Suppressor macrophage treated with lipopolysaccharide for 1 hour (primary cell): ENCODE measurements at places on chromosomes 11 and 22.

GRCh38 chr11:79412761-79413160 lies 28.1 kb downstream of the TENM4 start:
- DNase-seq: no peak

DNA sequence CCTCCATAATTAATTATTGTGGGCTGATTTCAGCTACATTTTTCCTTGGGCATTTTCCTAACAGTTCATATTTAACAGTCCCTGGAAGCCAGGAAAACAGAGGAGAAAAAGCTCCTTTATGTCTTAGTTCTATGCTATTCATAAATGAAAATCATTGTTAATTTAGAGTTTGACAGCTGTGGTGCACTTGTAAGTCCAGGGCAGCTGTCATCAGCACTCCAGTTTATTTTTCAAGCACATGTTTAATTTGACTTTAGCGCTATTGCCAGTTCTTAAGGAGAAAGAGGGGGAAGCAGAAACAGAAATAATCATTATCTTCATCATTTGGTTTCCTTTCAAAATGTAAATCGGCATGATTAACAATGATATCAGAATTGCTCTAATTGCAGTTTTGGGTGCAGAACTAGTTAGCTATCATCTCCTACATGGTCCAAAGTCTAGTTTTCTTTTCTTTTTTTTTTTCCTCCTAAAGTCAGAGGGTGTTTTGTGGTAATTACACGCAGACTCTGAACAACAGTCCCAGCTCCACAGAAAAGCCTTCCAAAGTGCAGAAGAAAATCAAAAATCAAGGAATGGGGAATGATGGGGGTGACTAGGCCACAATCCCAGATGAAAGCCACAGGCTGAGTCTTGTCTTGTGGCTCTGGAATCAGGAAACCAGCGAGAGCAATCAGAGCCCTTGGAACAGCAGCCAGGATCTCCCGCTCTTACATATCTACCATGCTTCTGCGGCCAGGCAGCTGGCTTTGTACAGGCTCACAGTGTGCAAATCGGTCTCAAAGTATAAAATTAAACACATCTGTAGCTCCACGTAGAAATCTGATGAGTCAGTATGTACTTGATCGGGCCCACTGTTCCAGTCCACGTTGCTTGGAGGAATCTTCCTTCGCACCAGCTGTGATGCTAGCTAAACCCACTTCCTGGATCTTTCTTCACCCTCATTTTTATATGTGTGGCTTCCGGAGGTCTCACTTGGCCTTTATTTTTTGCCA lies 91.9 kb downstream of the SPON1 start:
- DNase-seq: no peak

- DNase-seq: no peak
Measured at GRCh38 chr11:126112547-126112946, 49.9 kb upstream of the CDON start.

DNA sequence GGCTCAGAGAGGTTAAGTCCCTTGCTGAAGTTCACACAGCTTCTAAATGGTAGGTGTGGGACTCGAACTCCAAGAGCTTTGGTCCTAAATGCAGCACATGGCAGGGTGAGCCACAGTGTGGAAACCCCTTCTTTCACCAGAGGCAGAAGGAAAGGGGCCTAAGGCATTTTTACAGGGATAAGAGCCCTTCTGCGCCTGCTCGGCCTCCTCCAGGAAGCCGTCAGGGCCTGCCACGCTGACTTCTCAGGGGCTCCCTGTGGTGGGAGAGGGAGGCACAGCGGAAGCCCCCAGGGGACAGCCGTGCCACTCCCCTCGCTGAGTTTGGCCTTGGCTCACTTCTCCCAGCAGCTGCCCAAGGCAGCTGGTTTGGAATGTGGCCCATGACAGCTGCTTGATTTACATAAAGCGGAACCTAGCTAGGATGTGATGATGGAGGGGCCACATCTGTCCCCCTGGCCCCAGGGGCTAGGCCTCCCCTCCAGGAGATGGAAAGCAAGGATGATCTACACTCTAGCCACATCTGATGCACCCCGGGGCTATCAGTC lies 35.4 kb downstream of the CD82 start:
- DNase-seq: peak; percentile 58

- no peak for DNase-seq
Measured at GRCh38 chr11:113894421-113894996, 10.1 kb upstream of the HTR3B start.

- no peak for DNase-seq
Measured at GRCh38 chr11:70915158-70915985, 337.0 kb downstream of the SHANK2 start.

DNA sequence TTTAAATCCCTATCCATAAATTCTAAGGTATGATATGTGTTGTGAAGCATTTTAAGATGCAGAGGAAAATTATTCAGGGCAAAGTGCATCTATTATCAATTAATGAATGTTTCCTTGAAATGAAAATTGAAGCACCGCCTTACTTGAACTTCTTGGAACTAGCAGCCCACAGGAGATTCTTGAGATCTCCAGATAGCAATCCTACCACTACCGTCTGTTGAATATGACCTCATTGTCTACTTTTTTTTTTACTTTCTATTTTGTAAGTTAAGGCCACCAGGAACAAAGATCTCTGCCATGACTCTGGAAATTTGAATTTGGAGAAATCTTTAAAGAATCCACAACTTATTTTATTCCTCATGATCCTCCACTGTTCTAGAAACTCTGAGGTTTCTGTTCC lies 808.7 kb downstream of the KCNA4 start:
- DNase-seq: no peak

- no peak for DNase-seq
Measured at GRCh38 chr22:19812910-19813309, 41.8 kb downstream of the GNB1L start.

GRCh38 chr22:44139773-44140172 lies 41.0 kb upstream of the PARVG start:
- no peak for DNase-seq

GRCh38 chr22:19438298-19438697 lies 6.0 kb downstream of the MRPL40 start:
- DNase-seq: no peak

DNA sequence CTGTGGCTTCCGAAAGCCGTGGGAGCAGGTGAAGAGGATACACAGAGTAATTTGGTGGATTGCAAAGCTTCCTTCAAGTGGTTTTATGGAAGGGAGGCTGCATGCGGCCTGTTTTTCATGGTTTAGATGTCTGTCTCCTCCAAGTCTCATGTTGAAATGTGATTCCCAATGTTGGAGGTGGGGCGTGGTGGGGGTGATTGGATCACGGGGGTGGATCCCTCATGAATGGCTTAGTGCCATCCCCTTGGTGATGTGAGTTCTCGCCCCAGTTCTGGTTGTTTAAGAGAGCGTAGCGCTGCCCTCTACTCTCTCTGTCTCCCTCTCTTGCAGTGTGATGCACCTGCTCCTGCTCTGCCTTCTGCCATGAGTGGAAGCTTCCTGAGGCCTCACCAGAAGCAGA lies 247.8 kb upstream of the B3GAT1 start:
- no peak for DNase-seq

GRCh38 chr11:69797156-69797555 lies 22.0 kb upstream of the FGF4 start:
- no peak for DNase-seq

- peak; percentile 33 for DNase-seq
Measured at GRCh38 chr22:38881464-38881871, 9.5 kb upstream of the CBX6 start.

GRCh38 chr11:110830344-110830743 lies 118.1 kb upstream of the ARHGAP20 start:
- DNase-seq: no peak

DNA sequence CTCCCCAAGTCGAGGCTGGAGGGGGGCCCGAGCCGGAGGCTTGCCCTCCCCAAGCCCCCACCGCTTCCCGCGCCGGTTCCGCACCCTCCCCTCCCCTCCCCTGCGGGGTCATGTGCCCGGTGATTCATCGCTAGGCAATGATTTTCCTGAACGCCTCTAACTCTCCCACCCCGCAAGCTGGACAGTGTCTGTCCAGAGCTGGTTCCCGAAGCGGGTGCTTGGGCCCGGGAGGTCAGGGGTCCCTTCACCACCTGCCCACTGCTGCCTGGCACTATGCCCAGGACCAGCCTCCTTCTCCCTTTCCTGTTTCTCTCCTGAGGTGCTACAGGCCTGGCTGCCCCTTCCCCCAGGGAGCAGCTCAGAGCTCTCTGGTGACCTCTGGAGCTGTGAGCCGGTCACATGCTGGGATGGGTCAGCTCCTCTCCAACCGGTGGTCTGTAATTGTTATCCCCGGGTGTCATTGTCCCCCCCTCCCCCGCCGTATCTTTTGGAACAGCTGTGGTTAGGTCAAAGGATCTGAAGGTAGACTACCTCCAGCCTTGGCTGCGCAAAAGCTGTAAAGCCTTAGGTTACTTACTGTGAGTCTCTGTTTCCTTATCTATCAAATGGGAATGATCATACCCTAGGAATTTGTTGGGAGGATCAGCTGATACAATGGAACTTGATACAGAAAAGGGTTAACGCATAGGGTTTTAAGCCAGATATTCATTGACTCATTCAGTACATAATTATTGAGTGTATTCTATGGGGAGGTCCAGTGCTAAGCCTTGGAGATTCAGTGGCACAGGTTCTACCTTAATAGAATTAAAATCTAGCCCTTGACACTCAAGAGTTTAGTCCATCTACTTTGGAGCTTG lies 753 bp downstream of the STX3 start:
- DNase-seq: peak; percentile 93

- no peak for DNase-seq
Measured at GRCh38 chr11:117670443-117670842, 126.6 kb downstream of the DSCAML1 start.

- no peak for DNase-seq
Measured at GRCh38 chr11:56636861-56637260, 5.4 kb downstream of the OR5AP2 start.

- DNase-seq: no peak
Measured at GRCh38 chr22:36584666-36585065, 55.7 kb upstream of the EIF3D start.

GRCh38 chr11:85918910-85919794 lies 64.0 kb downstream of the CCDC83 start:
- no peak for DNase-seq

DNA sequence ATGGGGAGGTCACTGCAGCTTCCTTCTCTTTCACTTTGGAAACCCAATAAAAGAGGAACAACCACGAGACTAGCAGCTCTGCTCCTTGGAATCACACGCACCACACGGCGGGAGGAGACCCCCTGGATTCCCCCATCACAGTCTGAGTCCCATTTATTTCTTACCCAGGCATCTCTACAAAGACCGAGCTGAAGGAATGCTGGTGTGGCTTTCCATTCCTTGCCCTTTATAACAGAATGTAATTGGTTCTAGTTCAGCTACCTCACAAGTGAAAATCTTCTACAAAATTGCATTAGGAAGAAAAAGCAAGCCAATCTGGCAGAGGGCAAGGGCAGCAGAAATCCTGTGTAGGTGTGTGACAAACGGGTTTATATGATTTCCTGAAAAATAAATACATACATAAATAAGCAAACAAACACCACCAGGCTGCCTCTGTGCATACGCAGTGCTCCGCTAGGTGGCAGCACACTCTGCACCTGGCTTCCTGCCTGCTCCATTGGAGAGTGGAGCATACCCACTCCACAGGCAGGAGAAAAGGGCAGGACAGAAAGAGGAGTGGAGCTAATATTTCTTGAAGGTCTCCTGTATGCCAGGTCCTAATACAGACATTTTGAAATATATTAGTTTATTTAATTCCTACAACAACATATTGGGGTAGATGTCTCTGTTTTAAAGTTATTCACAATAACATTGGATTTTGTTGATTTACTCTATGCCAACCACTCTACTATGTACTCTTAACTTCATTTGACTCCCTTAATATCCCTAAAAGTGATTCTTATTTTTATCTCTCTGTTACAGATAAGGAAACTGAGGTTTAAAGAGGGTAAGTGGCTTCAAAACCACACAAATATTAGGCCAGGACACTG lies 673.1 kb downstream of the KCNA4 start:
- DNase-seq: peak; percentile 49

- DNase-seq: no peak
Measured at GRCh38 chr11:36558571-36559413, 9.0 kb upstream of the RAG1 start.

DNA sequence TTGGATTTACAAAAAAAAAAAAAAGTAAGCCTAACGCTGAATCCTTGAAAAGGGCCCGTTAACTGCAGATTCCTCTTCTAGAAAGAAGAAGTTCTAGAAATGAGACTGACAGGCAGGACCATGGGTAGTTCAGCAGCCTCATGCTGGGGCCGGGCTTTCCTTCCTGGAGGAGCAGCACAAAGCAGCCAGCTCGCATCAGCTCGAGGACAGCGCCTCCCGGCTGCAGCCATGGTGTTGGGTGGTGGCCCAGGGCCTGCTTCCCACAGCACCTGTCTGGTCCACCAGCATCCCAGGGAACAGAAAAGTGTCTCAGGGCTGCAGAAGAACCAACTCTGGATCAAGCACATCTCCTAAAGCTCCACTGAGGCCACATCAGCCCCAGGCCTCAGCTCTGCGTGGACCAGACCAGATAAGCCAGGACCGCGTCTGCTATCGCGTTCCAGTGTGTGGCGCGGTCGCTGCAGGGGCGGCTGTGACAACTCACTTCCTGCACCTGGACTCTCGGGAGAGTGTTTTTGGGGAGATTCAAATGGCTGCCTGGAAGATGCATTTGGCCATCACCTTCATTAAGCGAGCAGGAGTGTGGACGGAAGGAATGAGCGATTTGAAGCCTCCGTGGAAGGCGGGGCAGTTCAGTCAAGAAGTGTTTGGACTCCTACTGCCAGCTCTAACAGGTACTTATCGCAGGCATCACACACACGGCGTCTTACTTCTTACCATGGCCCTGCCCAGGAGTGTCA lies 53.5 kb downstream of the MYH9 start:
- peak; percentile 58 for DNase-seq

DNA sequence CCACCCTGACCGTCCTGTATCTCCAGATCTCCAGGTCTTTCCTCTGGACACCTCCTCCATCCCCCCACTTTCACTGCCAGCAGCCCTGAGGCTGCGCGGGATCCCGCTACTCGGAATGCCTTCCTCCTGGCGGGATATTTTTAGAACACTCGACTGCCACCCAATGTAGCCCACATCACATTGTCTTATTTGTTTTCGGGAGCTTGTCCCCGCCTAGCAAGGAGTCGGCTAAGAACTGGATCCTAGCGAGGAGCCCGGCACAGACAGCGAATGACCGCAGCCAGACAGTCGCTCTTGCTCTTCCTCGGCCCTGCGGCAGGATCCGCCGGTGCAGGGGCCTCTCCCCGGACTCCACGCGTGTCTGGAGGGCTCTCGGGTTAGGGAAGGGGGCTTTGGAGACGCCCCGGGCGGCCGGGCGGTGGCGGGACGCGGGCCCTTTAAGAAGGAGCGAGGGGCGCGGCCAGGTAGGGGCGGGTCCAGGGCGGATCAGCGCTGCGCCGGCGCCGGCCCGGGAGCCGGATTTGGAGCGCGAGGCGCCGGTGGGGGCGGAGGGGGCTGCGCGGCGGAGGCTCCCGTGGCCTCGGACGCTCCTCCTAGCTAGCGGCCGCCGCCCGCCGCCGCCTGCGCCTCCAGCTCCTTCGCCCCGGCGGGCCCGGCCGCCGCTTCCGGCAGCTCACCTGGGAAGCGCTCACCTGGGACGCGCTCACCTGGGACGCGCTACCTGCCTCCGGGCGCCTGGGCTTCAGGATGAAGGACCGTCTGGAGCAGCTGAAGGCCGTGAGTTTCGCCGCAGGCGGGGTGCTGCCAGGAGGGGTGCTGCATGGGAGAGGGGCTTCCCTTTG lies at the start of gene STX3:
STX3 (plus strand) TSS at position 518 of the 842 bp plus-strand sequence; CDS start at position 748, 230 bp downstream.
- peak; percentile 77 for DNase-seq
